Stimulated activated CD4-positive, alpha-beta T cell treated with anti-CD3 and anti-CD28 coated beads, Interleukin-2, amount 100 ng/mL, for 48 hours (primary cell): ENCODE measurements at places on chromosomes 16 and 17.

DNA sequence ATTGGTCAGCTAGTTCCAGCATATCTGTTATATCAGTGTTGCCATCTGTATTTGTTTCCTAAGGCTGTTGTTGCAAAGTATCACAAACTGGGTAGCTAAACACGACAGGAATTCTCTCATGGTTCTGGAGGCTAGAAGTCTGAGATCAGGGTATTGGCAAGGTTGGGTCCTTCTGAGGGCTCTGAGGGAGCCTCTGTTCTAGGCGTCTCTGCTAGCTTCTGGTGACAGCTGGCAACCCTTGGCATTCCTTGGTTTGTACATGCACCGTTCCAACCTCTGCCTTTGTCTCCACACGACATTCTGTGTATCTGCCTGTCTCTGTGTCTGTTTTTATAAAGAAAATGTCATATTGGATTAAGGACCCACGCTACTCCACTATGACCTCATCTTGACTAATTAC, 219.9 kb upstream of the NLRP1 start:
- DNase-seq: no peak

DNA sequence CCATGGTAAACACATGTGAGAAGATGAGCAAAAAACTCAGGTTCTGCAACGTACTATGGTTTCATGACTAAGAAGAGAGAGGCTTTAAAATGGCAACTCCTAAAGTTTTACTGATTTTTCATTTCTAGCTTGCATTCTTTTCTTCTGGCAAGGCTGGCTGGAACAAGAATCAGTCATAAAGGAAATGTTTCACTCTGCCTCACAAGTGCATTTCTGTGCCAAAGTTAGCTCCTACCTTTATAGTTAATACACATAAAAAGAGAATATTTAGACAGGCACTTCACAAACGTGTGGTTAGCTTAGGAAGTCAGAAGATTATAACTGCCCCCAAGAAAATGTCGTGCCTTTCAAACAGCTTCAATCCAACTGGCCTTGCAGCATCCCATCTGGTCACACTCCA, 417.1 kb upstream of the CDH11 start:
- DNase-seq: no peak

DNA sequence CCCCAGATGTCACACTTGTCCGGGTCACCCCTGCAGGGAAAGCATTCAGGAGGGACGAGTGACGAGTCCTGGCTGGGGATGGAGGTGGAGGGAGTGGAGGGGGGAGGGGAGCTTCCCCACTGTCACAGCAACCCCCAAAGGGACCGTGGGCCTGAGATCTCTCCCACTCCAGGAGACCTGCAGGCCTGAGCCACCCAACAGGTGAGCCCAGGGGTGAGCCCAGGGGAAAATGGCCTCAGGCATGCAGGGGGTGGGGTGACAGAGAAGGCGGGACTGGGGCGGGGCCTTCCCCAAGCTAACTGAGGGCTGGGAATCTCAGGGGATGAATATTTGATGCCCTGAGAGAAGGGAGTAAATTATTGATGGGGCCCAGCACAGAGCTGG, 2.4 kb downstream of the USH1G start:
- no peak for DNase-seq

- DNase-seq: no peak
Measured at GRCh38 chr16:31351246-31351941, 3.6 kb upstream of the ITGAX start.

- no peak for DNase-seq
Measured at GRCh38 chr17:78225088-78225865, 6.2 kb upstream of the TMEM235 start.

- no peak for DNase-seq
Measured at GRCh38 chr17:27449541-27449940, 6.7 kb upstream of the KSR1 start.
